ENCODE measurements at places on chromosomes 6 and 20.

GRCh38 chr6:82030761-82031503, 216.6 kb downstream of the IBTK start:
- H3K4me1 ChIP-seq: no peaks in the 10 kb centered on the region
- H3K4me3 ChIP-seq: no peak overlapping the region
- H3K27ac ChIP-seq: no peak overlapping the region
- H3K36me3 ChIP-seq: no peaks in the 10 kb centered on the region
- H3K27me3 ChIP-seq: no peaks in the 10 kb centered on the region
- no peak for DNase-seq

DNA sequence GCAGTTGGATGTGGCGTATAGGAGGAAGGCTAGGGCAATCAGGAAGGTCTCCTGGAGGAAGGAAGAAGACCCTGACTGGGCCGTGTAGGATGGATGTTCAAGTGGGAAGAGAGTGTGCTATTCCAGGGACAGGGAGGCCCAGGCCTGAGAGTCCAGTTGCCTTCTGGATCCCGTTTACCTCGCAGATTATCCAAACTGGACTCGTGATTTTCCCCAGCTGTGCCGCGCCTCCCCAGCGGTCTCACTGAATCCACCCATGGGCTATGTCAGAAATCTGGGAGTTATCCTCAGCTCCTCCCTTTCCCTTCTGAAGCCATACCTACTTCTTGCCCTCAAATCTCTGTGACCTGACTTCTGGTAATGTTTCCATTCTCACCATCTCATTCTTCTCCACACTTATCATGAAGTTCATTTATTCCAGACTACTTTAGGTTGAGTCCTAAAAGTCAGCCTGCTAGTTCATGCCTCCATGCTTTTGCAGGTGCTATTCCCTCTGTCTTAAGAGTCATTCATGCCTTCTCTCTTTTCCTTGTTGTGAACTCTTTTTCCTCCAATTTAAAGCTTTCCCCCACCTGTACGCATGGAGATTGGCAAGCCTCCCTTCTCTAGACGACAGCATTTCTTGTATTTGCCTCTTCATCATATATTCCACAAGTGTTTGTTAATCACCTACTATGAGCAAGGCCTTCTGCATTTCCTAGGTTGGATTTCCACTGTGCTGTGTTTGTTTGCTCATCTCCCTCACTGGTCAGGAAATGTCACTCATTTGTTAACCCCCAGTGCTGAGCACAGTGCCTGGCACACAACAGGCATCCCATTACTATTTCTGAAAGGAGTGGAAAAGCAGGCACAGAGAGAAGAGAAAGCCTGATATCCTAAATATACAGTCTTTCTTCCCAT, 2.7 kb downstream of the SDCBP2 start:
- peak overlapping the region; percentile 97 for H3K27ac ChIP-seq
- peak; percentile 16 for DNase-seq
- no peaks in the 10 kb centered on the region for H3K36me3 ChIP-seq
- H3K27me3 ChIP-seq: no peaks in the 10 kb centered on the region
- peaks cover 6% of the 10 kb centered on the region for H3K4me1 ChIP-seq
- peak overlapping the region; percentile 70 for H3K4me3 ChIP-seq

DNA sequence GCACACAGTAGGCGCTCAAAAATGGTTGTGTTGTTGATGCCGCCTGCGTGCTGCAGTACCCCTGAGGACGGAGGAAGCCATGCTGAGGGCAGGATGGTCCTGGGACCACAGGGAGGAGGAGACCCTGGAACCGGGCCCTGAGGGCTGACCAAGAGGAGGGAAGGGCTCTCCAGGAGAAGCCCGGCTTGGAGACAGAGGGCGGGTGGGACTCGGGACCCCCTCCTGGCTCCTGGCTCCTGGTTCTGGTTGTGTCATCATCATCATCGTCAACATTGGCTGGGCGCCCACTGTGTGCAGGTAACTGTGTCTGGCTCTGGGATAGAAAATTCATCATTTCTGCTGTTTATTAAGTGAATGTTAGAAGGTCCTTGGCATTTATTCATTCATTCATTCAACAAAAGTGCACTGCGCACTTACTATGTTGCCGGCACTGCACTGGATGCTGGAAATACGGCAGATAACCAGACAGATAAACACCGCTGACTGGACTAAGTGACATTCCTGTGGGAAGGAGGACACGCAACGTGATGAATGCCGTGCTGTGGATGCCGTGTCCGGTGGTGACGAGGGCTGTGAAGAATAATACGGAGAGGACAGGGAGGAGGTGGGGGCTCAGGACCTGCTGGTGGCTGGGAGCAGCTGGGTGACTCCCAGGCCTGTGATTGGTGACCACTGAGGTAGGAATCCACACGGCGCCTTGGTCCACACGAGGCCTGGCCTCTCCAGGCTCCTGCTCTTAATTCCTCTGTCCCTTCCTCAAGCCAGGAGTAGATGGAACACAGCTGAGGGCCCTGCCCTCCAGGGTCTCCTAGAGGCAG, 35.3 kb downstream of the SPDEF start:
- H3K27ac ChIP-seq: no peak overlapping the region
- no peak for DNase-seq
- no peak overlapping the region for H3K4me3 ChIP-seq
- H3K27me3 ChIP-seq: no peaks in the 10 kb centered on the region

DNA sequence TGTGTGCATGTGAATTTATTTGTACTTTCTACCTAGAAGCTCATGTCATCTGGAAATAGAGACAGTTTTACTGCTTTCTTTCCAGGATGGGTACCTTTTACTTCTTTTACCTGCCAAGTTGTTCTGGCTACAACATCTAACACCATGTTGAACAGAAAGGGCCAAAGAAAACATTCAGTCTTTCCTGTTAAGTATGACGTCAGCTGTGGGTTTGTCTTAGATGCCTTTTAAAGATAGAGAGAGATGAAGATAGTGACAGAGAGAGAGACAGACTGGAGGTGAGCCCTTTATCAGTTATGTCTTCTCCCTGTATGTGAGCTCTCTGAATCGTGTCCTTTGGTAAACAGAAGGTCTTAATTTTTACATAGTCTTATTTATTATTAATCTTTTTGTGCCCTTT, 3.4 kb upstream of the DACT2 start:
- H3K27me3 ChIP-seq: peaks cover 5% of the 10 kb centered on the region
- no peaks in the 10 kb centered on the region for H3K4me1 ChIP-seq
- no peak overlapping the region for H3K27ac ChIP-seq
- H3K36me3 ChIP-seq: no peaks in the 10 kb centered on the region

GRCh38 chr6:96844530-96844929, 7.3 kb upstream of the GPR63 start:
- no peaks in the 10 kb centered on the region for H3K27me3 ChIP-seq
- no peak overlapping the region for H3K4me3 ChIP-seq
- no peaks in the 10 kb centered on the region for H3K4me1 ChIP-seq
- DNase-seq: no peak
- no peak overlapping the region for H3K27ac ChIP-seq

Data from colonic mucosa (tissue), 4 donors.